ENCODE measurements at places on chromosomes 4 and X.

- no peak for DNase-seq
Measured at GRCh38 chrX:115350711-115351381, 61.3 kb downstream of the LUZP4 start.

DNA sequence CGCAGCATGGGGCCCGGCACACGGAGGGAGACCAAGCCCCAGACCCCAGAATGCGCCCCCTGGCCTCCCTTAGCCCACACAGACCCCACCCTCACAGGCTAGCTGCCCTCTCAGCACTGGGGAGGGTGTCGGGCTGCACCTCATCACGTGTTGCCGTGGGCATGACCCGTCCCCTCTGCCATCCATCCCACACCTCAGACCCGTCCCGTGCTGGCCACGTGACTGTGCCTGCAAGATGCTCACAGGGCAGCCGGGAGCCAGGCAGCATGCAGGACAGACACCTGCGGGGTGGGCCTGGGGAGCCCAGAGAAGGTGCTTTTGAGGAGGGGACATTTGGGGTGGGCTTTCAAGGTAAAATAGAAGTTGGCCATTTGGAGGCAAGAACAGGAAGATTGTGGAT is 4.8 kb downstream of the MSANTD1 start:
- DNase-seq = no peak

GRCh38 chr4:128775916-128776315 is 33.6 kb upstream of the JADE1 start:
- no peak for DNase-seq

GRCh38 chrX:78725287-78725686 is 22.2 kb upstream of the LPAR4 start:
- no peak for DNase-seq

- no peak for DNase-seq
Measured at GRCh38 chrX:96432647-96433046, 252.0 kb upstream of the DIAPH2 start.

DNA sequence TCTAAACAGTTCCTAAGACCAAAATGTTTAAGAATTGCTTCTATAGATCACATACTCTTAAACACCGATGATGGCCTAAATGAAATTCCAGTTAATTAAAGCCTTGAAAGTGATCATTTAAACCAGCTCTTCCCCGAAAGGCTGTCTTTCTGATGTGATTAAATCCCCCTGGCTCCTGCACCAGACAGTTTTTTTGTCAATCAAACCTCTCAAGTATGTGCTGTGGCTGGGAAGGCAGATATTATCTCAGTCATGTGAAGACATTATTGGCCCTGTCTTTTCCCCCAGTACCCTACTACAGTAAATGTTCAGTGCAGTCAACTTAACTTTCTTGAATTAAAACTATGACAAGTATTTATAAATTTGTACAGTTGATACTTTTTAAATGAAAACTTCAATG is 121.0 kb upstream of the MYOZ2 start:
- no peak for DNase-seq

- no peak for DNase-seq
Measured at GRCh38 chrX:53813670-53814440, 127.3 kb upstream of the HUWE1 start.

- DNase-seq = no peak
Measured at GRCh38 chr4:21976166-21976565, 27.6 kb upstream of the KCNIP4 start.

- DNase-seq = no peak
Measured at GRCh38 chr4:108292229-108292628, 123.5 kb upstream of the LEF1 start.

GRCh38 chr4:155911905-155912304 is 8.4 kb downstream of the TDO2 start:
- DNase-seq = no peak

DNA sequence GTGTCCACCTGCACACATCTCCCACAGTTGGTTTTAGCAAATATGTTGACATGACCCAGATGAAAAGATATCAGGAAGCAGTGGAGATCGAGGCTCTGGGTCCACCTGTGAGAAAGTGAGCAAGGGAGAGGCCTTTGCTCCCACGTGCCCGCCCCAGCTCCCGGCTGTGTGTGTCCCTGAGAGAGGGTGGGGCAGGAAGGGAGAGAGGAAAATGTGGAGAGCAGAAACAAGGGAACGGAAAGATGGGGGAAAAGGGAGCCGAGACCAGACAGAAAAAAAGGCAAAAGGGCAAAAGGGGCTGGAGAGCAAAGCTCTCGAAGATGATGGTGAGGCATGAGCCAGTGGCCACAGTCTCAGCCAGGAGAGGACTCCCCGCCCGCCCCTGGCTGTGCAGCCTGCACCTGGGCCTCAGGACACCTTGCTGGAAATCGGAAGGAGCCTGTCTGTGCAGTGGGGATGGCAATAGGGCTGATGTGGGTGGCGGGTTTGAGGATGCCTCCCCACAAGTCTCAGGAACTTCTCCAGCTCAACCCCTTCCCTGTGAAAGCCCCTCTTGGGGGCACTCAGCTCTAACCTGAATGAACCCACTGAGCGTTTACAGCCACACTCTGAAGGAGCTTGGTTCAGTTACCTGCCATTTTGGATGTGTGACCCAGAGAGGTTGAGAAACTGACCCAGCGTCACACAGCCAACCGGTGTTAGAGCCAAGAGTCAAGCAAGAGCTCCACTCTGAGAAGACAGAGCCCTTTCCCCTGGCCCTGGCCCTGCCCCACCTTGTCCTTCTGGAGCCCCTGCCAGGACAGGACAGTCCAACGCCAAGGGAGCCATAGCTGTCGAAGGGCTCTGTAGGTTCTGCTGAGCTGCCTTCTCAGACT is 20.3 kb upstream of the MSX1 start:
- no peak for DNase-seq

GRCh38 chrX:105646592-105647372 is 175.6 kb upstream of the NRK start:
- DNase-seq = no peak

GRCh38 chr4:81204571-81204970 is 10.5 kb downstream of the PRKG2 start:
- no peak for DNase-seq

GRCh38 chr4:62269918-62270317 is 1069.8 kb downstream of the ADGRL3 start:
- DNase-seq = no peak
